ENCODE measurements at places on chromosomes 2 and 18.

DNA sequence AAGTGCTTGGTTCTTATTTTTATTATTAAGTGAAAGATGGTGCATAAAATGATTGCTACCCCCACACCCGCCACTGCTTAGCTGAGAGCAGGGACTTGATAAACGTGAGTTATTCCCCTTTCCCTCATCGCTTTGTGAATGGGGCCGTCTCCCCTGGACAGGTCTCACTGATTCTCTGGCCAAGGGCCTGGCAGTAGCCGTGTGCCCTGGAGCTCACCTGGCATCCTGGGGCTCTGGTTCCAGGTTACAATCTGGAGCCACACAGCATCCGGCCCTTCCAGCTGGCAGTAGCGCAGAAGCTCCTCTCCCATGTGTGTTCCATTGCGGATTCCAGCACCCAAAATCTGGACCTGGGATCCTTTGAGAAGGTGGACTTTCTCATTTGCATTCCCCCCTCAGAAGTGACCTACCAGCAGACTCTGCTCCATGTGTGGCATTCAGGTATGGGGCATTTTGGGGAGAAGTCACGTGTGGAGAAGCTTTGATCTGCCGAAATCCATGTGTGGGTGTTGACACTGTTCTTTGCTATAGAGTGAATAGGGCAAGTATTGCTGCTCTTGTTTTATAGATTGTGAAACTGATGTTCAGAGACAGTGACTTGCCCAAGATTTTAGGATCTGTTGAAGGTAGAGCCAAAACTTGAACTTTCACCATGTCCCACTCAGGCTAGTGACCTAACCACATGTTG lies 63.8 kb downstream of the GREB1 start:
- DNase-seq: no peak

DNA sequence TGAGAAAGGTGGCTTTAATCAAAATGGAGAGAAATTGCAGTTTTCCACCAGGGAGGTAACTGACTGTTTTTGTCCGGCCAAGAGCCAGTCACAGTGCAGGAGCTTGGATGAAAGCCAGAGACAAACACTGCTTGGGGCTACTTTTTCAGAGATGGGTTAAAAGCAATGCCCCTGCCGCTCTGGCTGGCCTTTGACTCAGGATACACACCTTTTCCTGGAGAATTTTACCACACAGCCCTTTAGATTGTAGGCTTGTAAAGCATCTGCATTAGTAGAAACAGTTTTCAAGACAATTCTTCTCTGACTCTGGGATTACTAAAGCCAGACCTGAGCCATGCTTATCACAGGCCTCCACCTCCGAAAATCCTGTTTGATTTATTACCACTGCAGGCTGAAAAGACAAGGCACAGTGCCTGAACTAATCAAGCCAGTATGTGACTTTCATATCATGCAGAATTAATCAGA lies 79.7 kb downstream of the CCBE1 start:
- no peak for DNase-seq

DNA sequence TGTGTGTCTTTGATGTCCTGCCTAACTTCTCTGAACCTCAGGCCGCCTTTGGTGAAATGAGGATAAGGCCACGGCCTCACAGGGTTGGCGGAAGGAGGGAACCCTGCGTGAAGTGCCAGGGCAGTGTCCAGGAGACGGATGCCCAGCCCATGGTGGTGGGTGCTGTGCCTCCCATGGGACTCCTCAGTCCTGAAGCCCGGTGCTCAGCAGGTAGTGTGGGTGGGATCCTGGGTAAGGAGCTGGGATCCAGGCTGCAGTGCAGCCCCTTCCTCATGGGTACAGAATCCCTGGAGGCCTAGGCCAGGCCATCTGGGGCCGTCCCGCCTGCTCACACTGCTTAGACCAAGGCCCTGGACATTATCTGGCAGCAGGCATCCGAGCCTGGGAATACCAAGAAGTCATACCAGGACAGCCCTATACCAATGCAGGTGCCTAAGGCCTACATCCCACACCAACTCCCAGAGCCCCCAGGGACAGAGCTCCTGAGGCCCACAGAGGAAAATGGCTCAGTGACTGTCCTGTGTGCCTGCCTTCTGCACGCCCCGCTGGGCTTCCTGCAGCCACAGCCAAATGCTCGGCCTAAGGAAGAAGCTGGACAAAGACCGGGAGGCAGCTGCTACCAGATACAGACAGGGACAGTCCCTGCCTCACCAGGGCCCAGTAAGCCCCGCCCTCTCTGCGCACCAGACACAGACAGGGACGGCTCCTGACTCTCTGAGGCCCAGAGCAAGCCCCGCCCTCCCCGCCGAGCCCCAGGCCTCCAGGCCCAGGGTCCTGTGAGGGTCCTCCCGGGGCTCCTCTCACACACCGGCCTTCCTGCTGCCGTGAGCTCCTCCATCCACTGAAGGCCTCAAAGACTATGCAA lies 78.0 kb downstream of the NDUFA10 start:
- DNase-seq: no peak

DNA sequence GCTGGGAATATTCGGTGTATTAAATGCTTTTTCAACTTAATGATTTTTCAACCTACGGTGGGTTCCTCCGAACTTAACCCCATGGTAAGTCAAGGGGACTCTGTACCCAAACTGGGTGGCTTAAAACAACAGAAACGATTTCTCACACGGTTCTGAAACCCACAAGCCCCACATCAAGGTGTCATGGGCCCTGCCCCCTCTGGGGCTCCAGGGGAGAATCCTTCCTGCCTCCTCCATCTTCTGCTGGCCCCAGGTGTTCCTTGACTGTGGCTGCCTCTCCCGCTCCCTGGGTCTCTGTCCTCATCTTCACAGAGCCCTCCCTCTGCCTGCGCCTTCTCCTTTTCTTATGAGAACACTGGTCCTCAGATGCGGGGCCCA lies 301.3 kb upstream of the SALL3 start:
- no peak for DNase-seq

- DNase-seq: no peak
Observed at GRCh38 chr2:224925061-224925809, 117.0 kb downstream of the DOCK10 start.

DNA sequence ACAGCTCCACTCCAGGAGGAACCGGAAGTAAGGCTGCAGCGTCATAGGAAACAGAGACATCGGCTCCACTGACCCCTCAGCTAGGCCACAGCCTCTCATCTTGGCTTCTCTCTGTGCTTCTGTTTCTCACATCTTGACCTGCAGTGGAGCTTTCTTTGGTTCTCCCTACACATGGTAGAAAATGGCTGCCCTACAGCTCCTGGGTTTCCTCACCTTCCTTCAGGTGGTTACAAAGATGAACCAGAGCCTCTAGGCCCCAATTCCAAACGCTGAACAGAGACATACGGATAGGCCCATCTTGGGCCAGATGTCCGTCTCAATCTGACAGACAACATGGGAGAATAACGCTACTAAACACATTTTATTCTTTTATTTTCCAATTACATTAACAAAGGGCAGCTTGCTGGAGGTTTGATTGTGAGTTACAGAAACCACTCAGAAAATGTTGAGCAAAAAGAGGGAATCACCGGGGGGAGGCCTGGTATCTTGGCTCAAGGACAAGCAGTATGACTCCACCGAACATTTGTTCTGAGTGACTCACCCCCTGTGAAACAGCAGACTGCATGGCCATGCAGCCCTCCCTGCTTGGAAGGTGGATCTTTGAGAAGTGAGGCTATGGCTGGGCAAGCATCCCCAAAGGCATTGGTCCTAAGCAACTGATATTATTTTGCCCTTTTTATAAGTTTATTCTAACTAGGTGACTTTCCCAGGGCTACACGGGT lies 303.5 kb downstream of the CDCA7 start:
- no peak for DNase-seq

DNA sequence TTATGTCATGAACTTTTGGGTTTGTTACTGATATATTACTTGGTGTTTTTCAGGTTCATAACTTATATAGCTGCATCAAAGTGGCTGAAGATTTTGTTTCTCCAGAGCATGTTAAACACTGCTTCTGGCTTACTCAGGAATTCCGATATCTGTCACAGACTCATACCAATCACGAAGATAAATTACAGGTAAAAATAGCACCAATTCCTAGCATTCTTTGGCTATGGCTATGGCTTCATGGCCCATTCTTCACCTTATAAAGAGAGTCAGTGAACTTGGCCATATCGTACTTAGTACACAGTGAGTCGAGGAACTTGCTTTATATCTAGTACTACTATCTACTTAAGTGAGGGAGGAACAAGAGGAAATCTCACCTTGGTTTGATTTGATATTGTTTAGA lies 49.9 kb downstream of the KDM3A start:
- no peak for DNase-seq

GRCh38 chr2:198917926-198918720 lies 539.6 kb downstream of the SATB2 start:
- no peak for DNase-seq

GRCh38 chr2:192416060-192416459 lies 221.3 kb upstream of the TMEFF2 start:
- no peak for DNase-seq

DNA sequence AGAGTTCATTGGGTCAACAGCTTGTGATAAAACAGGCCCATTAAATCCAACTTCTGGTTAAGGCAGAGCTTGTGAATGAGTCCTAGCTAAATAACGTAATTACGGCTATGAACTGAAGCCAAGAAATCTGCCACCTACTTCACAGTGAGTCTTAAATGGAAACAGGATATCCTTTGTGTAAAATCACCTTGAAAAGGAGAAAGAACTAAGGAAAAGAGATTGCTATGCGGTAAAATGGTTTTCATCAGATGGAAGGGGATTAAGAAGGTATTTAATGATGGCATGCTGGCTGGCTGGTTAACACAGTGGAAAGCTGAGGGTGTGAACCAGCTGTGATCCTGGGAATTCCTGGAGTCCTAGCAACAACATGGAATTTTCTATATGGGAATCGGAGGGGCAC lies 156.6 kb downstream of the DOK6 start:
- DNase-seq: no peak

DNA sequence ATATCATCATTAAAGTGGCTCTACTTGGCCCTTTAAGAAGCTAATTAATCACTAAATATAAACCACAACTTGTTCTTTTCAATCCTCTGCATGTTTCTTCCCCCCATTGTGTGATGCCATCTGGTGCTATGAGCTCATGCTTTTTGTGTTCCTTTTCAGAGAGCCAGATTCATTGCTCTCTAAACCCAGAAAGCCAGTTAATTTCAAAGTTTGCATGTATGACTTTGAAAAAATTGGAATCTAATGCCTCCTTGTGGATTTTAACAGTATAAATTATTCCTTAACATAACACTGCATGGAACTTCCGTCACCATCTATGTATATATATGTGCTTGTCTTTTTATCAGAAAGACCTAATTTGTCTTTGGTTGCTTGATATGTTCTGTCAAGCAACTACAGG lies 31.1 kb downstream of the TMEM178A start:
- no peak for DNase-seq

DNA sequence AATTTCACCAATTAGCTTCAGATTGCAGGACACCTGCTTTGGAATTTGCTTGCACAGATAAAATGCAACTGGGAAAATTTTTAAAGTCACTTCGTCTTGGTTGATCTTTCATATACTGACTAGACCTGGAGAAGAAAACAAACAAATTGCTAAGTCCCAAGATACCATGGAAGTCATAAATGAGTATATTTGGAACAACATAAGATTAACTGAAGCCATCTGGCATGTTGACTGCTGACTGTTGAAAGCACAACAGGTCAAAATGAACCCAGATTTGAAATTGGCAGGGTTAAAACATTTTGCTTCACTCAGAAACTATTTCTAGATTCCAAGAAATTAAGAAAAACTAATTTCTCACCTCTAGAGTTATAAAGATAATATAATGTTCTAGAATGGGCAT lies 470.7 kb downstream of the LPIN1 start:
- no peak for DNase-seq

GRCh38 chr18:67080601-67081000 lies 435.9 kb downstream of the DSEL start:
- DNase-seq: no peak

- no peak for DNase-seq
Observed at GRCh38 chr2:236674238-236674637, 104.6 kb downstream of the ACKR3 start.

DNA sequence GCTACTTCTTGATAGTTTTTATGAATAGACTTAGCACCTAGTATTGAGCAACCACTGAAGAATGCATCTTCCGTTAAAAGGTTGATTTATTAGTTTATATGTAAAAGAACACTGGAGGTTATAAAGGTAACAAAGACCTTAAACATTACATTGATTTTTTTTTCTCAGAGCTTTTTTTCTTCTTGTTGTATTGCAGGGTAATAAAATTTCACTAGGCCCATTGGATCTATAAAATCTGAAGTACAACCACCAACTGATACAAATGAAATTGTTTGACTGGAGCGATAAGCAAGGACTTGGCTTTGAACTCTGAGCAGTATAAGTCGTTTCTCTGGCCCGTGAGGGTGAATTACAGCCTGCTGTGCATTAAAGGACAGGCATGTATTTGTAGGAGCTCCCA lies 344.0 kb downstream of the LRRTM1 start:
- DNase-seq: no peak

DNA sequence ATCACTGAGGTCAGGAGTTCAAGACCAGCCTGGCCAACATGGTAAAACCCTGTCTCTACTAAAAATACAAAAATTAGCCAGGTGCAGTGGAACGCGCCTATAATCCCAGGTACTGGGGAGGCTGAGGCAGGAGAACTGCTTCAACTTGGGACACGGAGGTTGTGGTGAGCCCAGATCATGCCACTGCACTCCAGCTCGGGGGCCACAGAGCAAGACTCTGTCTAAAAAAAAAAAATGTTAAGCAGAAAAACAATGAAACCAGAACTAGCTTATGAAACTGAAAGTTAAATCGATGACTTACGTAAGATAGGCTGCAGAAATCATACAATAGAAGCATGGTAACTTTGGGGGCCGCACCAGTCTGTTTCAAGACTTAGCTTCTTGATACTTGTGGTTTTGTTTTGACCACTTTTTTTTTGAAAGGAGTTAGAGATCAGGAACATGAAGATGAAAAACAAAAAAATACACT lies 6.2 kb upstream of the GPR155 start:
- peak; percentile 26 for DNase-seq

DNA sequence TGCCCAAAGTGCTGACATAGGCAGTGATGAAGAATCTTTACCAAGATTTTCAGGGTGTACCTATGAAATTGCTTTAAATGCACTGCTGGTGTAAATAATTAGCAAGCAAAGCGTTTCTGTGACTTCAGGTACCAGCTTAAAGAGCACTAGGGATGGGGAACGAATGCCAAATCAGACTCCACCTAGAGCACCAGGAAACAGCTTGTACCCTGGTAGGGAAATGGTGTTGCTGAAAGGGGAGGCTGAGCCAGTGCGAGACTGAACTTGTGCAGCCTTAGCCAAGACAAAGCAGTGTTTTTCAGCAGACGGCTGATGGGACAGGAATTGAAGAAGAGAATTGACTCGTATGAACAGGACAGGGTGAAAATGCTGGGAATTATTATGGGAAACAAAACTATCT lies 65.6 kb downstream of the TWSG1 start:
- DNase-seq: no peak

DNA sequence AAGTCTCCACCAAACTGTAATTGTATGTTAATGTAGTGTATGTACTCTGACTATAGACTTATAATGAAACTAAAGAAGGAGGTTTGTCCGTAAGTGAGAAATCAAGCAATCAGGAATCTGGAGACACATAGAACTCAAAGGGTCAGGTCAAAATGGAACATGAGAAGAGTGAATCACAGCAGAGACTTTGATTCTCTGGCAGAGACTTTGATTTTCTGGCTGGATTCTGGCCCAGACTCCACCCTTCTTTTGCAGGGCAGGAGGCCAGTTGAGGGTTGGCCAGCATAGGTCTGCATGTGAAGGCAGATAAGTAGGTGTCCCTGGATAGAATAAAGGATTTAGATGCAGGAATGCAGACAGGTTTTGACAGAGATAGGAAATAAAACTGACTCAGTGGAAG lies 11.0 kb upstream of the NCKAP5 start:
- DNase-seq: no peak
